ENCODE measurements at places on chromosomes 2 and 18.
A peak's percentile ranks its signal among the peaks of the same experiment; 100 is the strongest.

- DNase-seq: no peak
Observed at GRCh38 chr2:15983496-15983895, 43.1 kb downstream of the MYCN start.

DNA sequence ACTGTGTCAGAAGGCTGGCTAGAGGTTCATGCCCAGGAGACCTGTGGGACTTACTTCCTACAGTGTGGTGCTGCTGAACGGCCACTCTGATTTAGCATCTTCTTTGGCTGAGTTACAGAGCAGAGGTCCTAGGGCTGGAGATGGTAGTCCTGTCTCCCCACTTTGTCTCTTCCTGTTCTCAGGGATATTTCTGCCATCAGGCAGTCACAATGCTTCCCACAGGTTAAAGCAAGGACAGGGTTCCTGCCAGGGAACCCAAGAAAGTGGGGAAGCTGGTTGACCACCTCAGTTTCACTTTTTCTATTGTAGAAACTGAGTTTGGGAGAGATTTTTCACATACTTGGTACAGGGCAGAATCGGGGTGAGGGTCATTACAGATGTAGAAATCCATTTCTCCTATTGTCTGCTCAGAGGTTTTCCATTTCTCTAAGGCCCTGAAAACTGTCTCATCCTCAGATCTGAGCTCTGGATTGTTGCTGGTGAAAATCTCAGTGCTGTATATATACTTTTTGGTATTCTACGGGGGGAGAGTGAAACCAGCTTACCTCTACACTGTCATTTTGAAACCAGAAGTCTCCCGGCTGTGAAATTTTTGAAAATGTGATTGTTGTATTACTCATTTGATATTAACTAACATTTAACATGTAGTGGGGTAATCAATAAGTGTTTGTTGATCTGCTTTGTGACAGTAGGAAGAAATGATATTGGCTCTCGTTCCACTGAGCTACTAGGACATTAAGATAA is 37.0 kb upstream of the MEP1B start:
- no peak for DNase-seq

DNA sequence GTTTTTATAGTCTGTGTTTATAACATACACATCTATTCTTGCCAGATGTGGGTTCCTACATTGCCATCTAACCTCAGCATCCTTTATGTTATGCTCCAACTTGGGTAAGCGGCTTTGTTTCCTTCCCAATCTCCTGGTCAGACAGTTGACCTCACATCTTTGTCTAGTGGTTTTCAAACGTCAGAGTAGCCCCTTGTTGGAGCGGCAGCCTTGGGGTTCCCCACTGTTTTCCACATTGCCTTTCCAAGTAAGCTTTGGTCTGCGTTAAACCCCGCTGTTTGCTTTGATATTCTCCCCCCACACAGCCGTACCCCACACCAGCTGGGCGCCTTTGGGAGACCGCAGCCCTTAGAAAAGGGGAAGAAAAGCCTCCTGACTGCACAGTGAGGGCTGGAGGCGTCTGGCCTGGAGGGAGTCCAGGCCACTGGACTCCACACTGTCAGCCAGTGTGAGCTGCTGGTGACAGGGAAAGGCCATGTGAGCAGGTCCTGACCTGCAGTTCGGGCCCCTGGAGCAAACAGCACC is 83.3 kb downstream of the MALT1 start:
- DNase-seq: no peak

- no peak for DNase-seq
Observed at GRCh38 chr2:125455110-125455509, 1200.8 kb upstream of the GYPC start.

DNA sequence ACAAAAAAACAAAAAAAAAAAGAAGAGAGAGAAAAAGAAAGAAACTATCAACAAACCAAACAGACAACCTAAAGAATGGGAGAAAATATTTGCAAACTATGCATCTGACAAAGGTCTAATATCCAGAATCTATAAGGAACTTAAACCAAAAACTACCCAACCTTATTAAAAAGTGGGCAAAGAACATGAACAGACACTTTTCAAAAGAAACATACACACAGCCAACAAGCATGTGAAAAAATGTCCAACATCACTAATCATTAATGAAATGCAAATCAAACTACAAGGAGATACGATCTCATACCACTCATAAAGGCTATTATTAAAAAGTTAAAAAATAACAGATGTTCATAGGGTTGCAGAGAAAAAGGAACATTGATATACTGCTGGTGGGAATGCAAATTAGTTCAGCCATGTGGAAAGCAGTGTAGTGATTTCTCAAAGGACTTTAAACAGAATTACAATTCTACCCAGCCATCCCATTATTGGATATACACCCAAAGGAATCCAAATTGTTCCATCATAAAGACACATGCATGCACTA is 7.2 kb upstream of the POLE4 start:
- DNase-seq: no peak

DNA sequence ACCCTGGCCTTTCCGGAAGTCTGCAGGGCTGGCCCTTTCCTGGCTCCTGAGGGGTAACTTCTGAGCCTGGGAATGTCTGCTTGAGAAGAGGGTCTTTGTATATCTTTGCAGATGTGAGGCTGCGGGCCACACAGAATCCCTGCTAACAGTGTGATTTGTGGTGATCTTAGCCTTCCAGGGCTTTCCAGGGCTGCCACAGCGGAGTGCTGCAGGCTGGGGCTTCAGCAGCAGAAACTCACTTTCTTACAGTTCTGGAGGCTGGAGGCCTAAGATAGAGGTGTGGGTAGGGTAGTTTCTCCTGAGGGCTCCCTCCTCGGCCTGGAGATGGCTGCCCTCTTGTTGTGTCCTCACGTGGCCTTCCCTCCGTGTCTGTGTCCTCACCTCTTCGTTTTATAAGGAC is 294.7 kb upstream of the HS6ST1 start:
- no peak for DNase-seq

DNA sequence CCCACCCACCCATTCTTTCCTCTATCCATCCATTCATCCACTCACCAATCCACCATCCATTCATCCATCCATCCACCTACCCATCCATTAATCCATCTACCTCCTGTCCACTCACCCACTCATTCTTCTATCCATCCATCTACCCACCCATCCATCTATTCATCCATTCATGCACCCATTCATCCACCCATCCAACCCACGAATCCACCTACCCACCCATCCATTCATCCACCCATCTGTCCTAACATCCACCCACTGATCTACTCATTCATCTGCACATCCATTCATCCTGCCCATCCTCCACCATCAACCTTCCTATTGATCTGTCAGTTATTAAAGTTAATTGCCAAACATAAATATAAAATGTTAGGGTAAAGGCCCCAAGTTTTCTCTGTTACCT is 25.6 kb downstream of the LDLRAD4 start:
- no peak for DNase-seq

GRCh38 chr2:20223407-20224163 is 1.3 kb downstream of the SDC1 start:
- DNase-seq: peak; percentile 69

- peak; percentile 58 for DNase-seq
Observed at GRCh38 chr18:26089293-26090129, 902 bp downstream of the SS18 start.

DNA sequence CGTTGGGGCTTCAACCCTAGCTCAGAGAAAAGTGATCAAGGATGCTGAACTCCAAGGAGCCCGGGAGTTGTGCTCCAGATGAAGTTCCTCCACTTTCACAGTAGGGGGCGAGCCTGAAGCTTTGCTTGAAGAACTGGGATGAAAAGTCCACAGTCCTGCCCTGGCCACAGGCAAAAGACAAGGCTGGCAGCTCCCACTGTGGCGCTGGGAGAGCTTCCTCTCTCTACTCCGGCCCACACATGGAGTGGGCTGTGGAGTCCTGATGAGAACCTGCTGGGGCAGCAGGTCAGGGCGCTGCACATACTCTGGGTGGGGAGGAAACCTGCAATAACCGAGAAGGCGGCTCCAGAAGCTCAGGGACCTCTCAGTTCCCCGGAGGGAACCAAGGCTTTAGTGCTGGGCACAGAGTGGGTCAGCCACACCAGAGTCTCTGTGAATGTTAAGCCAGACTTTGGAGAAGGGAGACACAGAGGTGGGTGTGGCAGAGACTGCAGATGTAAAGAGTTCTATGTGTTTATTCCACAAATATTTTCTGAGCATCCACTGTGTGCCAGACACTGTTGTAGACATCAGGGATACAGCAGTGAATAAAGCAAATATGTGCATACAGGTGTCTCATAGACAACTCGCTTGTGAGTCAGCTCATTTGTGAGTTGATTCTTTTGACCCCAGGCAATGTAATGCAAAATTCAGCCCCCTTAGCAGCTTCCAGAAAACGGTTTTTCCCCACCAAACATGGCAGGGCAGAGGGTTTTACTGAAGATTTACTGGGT is 48.0 kb upstream of the MRPL33 start:
- peak; percentile 34 for DNase-seq

DNA sequence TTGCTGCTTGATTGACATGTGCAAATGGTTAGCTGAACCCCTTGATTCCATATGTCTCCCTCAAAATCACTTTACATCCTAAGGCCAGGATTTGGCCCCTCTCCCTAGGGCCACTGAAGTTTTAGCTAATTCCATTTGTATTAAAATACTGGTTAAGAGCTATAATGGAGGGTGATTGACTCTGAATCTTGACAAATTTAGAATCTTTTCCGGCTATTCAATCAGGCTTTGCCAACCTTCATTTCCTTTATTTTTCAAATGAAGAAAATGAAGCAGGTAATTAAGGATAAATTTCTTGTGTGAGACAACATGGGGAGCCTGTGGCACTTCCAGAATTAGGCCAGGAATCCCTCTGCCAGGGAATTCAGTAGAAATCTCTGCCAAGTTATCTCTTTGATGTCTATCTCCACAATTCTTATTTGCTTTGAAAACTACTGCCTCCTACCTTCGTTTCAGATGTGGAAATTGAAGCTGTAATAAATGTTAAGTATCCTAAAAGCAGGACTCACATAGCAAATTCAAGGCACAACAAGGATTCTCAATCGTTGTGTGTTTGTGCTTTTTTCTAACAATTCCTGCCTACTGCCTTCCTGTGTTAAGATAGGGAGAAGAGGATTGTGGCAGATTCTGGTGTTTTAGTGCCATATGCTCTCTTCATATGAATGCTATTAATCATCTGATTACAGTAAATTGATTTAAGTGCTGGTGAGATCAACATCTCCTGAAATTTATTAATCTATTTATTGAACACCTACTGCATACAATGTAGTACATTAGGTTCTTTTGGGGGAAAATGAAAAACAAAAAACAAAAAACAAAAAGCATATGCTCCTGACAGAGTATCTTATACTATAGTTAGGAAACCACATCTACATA is 47.8 kb upstream of the MAP4K3 start:
- no peak for DNase-seq

DNA sequence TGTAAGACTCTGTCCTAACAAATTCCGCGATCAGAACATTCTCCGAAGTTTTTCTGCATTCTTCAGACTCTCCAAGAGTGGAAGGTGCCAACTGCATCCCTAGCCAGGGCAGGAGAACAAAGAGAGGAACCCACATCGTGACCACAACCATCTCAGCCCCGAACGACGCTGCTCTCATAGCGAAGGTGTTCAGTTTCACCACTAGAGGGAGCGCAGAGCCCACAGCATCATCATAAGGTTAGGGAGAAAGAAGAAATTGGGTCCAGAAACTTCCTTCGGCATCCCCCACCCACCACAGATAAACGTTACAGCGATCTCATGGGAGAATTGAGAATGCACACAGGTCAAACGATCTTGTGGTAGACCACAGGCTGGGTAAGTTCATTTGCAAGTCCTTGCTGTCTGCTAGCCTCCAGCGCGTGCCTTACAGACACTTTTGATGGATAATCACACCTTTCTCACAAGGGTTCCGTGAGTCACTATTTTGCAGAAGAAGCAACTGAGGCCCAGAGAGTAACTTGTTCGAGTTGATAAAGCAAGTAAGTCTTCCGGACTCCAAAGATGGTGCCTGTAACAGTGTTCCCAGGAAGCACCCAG is 53.7 kb upstream of the ARL4C start:
- DNase-seq: peak; percentile 73

GRCh38 chr2:41900101-41900577 is 147.7 kb upstream of the PKDCC start:
- no peak for DNase-seq

DNA sequence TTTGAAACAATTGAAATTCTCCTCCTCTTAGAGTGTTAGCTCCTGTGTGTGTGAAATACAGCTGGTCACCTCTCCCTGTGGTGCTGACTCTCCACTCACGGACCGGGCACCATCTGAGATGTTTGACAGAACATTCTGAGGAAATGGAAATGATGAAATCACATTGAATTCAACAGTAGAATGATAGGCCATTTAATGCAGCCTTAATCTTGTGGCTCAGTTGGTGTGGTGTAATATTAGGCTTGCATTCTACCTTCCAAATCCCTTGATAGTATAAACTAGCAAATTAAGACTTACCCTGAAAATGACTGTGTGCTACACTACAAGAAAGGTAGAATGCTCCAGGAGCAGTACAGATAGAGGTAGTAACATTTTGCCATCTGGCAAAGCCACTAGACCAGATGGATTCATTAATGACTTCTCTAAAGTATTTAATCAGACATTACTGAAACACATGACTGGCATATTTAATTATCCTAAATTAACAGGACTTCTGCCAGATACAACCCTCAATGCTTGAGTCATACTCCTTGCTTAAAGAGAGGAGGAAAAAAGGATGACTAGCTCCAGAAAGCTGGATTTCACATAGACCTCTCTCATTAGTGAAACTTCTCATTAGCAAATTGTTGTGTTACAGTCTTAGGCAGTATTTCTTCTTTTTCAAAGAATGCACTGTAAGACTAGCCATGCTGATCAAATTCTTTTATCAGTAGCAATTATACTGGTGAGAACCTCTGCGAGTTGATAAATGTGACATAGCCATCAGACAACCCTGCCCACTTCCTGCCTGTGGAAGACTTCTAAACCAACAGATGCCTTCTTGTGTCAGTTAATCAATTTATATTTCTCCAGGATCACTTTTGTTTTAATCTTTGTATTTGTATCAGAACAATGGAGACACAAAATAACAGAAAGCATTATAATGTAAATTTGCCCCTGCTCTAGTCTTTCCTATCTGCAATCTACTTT is 80.6 kb downstream of the EML6 start:
- no peak for DNase-seq

DNA sequence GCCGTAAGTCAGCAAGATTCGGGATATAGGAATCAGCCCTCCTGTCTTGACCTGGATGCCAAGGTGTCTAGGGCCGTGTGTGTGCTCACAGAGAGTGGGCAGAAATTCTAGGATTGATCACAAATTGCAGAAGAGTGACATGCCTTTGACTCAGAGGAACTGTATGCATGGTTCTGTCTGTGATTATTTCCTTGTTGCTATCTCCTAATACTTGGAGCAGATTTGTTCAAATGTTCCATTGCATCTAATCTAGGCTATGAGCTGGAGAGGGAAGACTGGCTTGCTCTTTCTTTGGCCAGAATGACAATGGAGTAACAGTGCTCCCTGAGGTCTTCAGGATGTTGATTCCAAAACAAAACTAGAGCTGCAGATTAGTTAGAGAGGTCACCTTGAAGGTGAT is 115.0 kb downstream of the EN1 start:
- DNase-seq: no peak

DNA sequence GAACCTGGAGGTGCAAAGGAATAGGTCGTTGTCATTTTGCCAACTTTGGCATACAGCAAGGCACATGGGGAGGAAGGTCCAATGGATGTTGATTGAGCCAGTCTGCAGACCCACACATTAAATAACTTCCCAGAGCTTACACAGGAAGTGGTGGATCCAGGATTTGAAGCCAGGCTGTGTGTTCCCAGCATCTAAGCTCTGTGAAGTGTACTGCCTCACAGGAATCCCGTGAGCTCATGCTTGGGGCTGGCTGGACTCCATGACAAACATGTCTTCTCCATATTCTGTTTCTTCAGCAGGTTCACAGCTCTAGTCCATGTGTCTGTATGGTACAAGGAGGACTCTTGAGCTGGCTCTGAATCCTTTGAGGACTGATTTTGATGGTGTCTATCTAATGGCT is 63.9 kb downstream of the KLHL29 start:
- no peak for DNase-seq

All from NCI-H526 treated with DMSO at 0.1 percent for 48 hours (cell line).